ENCODE measurements at places on chromosomes 3 and 15.

GRCh38 chr3:56782906-56783305, 18.8 kb downstream of the ARHGEF3 start:
- no peak for DNase-seq

- DNase-seq = no peak
These were observed 97.1 kb upstream of the SAMMSON start for GRCh38 chr3:69902386-69902785.

GRCh38 chr3:71022551-71023335, 560.8 kb downstream of the FOXP1 start:
- no peak for DNase-seq

DNA sequence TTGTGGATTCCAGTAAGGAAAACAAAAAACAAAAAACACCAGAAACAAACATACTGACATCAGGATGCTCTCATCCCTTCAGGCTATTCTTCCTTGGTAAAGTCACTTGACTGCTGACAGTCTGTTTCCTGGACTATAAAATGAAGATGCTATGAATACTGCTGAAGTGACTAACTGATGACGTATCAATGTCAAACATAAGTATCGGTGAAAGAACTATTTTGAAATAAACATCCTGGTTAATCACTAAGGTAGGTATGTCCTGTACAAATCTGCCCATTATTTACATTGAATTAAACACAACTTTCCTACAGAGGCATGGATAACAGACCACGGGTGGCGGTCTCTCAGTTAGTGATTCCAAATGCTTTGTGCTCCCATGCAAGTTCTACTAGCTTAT, 45.9 kb downstream of the CHAC1 start:
- no peak for DNase-seq

- DNase-seq = no peak
These were observed 61.9 kb upstream of the CBLB start for GRCh38 chr3:105930733-105931132.

DNA sequence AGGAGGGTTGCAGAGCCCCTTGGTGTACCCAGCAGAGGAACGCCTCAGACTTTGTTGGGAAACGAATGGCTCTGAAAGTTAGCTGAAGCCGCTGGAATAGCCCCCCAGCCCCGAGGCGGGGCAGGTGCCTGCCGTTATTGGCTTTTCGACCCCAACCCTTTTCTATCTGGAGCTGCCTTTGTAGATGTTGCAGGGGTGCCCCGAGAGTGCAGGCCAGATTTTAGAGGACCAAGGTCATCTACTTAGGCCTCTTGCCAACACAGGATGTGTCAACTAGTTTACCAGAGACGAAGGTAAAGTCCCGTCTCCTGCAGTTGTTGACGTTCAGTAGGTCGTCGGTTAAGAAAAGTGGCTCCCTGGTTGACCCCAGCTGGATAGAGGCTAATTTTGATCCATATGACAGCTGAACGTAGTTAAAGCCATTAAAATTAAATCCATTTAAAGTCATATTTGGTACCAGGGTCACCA, 579 bp upstream of the UBE3A start:
- DNase-seq = no peak

GRCh38 chr3:41286305-41286704, 87.0 kb downstream of the CTNNB1 start:
- no peak for DNase-seq

GRCh38 chr3:165346503-165346902, 150.3 kb upstream of the SLITRK3 start:
- no peak for DNase-seq

GRCh38 chr15:90194655-90195054, 6.5 kb upstream of the SEMA4B start:
- no peak for DNase-seq

DNA sequence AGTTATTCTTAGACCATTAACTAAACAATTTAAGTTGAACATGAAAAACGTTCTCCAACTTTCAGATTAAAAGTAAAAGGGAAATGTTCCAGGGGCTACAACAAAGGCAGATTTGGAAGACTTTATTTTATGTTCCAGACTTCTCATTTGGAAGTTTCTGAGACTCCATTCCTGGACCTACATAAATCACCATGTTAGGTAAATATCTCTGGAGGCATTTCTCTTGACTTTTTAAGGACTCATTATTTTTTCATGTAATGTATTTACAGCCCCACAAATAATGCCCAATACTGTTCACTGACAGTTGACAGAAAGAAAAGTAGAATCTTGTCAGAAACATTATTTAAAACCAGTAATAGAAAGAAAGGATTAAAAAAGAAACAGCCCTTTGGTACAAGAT, 352.1 kb downstream of the SLC9A9 start:
- no peak for DNase-seq

- DNase-seq = no peak
These were observed 12.4 kb downstream of the PFN2 start for GRCh38 chr3:149958171-149958796.

DNA sequence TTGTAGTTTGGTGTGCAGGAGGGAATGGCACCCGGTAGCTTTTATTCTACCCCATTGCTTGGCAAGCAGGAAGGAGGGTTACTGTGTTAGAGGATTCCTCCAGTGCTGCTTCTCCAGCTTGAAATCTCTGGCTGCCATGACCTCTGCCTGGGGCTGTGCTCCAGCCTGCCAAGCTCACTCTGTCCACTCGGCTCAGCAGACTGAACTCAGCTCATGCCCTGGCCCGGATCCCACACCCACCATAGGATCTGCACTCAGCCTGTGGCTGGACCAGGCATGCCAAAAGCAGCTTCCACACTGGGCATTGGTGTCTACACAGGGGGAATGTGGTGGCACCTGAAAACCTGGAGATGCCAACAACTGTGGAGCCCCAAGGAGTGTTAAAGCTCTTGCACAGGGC, 26.3 kb downstream of the CLDN16 start:
- no peak for DNase-seq

DNA sequence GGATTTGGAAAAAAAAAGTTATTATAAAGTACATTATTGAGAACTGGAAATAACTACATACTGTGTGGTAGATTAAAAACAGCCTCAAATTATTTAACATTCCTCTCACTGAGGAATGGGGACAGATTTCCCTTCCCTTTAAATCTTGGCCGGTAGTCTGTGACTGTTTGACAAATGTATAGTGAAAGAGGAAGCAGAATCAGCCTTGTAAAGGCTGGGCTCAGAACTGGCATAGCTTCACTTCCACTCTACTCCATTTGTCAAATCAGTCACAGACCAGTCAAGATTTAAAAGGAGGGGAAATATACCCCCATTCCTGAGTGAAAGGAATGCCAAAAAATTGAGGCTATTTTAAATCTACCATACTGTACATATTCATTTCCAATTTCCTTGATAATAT, 18.2 kb upstream of the B4GALT4 start:
- no peak for DNase-seq

- DNase-seq = no peak
These were observed 316.6 kb downstream of the RBMS3 start for GRCh38 chr3:29597376-29598008.

DNA sequence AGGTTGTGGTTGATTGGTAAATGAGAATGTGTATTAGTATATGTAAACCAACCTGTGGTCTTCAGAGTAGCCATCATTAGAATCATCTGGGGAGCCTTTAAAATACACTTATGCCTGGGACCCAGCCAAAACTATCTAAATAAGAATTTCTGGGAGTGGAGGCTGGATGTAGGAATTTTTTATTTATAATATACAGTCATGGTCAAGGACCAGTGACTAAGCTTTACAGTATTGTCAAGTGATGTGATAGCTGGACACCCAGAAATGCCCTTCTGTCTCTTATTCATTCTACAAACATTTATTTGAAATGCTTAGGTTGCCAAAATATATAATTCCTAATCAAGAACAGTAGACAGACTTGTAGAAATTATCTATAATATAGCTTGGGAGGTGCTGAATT, 132.2 kb downstream of the MBNL1 start:
- DNase-seq = no peak

DNA sequence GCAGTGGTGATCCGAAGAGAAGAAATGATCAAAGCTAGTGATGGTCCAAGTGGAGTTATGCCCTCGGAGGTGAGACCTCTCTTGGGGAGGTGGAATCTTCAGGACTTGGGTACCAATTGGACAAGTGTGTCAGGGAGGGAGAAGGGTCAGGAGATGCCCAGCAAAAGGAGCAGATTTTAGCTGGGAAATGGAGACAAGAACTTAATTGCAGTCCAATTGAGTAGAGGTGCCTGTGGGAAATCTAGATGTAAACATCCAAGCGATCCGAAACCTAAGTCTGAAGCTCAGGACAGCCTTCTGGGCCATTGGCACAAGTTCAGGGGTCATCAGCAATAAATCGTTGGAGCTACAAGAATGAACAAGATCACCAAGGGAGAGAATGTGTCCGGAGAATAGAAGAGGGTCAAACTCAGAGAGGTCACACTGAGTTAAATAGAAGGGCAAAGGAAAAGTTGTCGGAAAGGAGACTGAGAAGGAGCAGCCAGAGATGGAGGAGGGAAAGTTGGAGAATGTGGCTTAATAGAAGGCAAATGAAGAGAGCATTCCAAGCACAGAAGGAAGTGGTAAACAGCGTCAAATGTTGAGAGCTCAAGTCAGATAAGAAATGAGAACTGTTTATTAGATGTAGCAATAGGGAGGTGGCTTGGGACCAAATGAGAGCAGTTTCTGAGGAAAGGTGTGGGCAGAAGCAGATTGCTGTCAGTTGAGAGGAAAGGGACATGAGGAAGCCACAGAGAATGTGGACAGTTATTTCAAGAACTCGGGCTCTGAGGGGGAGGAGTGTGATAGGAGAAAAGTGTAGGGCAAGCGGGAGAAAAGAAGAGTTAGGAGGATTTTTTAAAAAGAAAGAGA, 64.2 kb upstream of the FNDC3B start:
- no peak for DNase-seq

- DNase-seq = no peak
These were observed 12.6 kb upstream of the INSYN1 start for GRCh38 chr15:73765778-73766177.

DNA sequence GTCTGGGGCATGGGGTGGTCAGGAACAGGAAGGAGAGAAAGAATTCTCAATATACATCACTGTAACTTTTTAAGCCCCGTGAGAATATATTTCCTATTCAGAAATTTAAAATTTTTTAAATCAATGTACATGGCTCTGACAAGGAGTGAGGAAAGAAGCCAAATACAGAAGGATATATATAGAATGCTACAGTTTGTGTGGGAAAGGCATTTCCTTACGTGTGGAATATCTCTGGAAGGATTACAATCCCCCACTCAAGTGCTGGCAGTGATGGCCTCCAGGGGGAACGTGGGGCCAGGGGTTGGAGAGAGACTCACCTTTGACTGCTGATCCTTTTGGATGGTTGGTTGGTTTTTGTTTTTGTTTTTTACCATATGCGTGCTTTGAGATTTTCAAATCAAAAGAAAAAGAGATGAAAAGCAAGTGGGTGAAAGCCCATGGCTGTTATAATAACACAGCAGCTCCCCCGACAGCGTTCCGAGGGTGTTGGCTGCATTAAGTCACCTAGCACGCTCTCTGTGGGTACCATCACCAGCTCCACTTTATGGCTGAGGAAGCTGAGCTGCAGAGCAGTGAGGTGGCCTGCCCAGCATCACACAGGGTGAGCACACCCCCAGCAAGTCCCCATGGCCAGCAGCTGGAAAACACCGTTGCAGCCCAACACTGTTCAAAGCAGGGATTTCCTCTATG, 39.9 kb downstream of the TPRA1 start:
- no peak for DNase-seq

DNA sequence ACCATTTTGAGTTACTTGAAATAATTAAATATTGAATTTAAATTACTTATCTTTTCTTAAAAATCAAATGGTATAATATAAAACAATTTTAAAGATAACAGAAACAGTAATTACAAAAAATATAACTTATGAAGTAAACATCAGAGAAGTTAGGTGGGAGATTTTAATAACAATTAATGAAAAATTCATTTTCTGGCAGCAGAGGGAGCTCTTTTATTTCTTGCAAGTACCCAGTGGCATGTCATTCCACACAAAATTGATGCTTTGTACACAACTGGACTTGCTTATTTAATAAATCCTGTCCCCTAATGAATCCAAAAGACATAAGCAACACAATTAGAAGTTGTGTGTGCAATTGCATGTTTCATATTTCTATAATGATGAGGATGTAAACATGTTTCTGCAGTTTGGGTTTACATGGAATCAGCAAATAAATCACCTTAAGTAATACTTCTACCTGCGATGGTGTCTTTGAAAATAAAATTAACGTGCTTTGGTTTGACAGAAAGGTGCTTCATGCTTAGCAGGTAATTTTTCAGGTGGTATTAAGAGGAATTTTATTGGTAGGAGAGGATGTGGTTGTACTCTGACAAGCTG, 861.3 kb downstream of the ZPLD1 start:
- DNase-seq = no peak

DNA sequence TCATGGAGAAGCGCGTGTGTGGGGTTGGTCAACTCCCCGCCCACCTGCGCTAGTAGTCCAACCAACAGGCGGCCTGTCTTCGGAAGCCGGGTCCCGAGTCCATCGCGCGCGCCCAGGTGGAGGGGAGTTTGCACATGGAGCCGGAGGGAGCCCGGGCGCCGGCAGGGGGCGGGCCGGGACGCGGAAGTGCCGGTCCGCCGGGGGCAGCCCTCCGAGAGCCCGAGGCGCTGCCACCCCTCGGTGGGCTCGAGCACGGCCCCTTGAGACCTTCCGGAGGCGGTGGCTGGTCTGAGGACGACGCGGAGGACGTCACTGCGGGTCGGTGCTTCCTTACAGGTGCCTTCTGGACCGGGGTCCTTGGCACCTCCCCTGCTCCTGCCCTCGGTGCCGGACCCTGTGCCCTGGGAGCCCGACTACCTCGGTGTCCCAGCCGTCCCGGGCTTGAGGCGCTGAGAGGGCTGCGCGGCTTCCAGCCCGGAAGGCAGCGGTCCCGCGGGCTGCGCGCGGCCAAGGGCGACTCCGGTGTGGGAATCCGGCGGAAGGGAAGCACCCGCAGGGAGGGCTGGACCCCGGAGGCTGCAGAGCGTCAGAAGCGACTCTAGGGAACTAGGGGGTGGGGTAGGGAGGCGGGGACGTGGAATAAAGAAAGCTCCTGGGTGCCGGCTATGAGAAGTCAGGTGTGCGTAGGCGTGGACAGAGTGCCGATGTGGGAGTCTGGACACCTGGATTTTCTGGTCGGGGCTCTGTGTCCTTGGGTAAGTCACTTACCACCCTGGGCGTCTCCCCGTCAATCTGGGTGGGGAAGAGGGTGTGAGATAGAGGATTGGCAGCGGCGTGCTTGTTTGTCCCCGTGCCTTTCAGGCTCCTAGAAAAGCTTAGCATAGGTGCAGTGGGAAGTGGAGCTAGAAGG, 212.3 kb downstream of the FGF12 start:
- DNase-seq = no peak

DNA sequence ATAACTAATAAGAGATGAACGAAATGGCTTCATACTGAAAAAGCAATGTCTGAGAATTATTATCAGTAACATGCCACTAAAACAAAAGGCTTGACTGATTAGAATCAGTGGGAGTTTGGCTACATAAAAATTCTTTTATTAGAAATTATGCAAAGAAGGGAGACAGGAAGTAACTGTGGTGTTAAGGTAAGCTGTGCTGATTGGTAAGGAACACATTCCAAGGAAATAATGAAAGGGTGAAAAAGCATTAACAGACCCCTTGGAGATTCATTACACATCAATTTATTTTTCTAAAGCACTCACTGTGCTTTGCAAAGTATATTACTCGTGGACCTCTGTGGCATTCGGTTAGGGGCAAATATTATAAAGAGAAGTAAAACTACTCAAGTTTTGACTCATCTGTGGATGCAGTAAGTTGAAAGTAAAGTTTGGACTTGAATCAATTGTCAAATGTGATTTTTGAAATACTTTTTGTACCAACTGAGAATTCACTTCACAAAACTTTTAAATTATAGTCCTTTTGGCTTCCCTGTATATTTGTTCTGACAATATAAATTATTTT, 176.1 kb upstream of the ZPLD1 start:
- no peak for DNase-seq

- DNase-seq = no peak
These were observed 59.0 kb downstream of the SLC12A1 start for GRCh38 chr15:48265135-48265534.
